Esophagus muscularis mucosa (tissue), 4 donors: ENCODE measurements at places on chromosomes 4 and X.

DNA sequence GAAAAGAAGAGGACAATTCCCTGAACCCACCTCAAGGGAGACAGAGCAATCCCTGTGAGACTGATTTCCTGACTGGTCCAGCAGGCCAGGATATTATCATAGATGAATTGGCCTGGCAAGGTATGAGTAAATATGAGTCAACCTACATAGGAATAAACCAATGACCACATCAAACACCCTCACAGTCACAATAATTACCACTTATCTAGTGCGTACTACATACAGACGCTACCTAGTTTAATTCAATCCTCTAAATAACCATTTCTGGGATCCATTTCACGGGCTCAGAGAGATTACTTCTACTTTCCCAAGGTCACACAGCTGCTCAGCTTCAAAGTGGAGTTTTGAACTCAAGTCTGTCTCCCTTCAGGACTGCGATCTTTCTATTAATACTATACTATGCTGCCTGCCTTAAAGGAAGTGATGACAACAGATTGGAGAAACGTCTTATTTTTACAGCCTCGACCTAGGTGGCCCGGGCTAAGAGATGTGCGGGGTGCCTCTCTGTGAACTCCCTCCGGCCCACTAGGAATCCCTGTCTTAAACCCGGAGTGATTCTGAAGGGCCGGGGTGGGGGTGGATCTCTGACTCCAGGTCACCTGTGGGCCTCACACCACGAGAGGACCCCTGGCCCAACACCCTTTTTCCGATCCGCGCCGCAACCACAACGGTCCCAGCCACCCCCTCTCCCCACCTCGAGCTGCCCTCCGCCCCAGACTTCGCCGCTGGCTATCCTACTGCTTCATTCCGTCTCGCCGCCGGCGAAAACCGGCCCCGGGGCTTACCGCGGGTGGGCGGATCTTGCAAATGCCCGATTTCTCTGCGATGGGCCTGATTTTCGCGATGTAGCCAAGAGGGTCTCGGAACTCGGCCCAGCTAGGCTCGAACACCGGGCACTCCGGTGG is 800 bp downstream of the KDM5C start:
- peak overlapping the region; percentile 76 for H3K4me3 ChIP-seq
- DNase-seq, result no peak
- peaks cover 34% of the 10 kb centered on the region for H3K4me1 ChIP-seq

- H3K4me3 ChIP-seq, result no peak overlapping the region
- H3K27ac ChIP-seq, result no peak overlapping the region
- no peaks in the 10 kb centered on the region for H3K27me3 ChIP-seq
- no peak for DNase-seq
- no peaks in the 10 kb centered on the region for H3K36me3 ChIP-seq
- H3K4me1 ChIP-seq, result peaks cover 2% of the 10 kb centered on the region
Observed at GRCh38 chr4:83964996-83965541, 429.2 kb downstream of the GPAT3 start.

- no peaks in the 10 kb centered on the region for H3K4me1 ChIP-seq
- H3K27ac ChIP-seq, result no peak overlapping the region
- no peak overlapping the region for H3K4me3 ChIP-seq
- DNase-seq, result no peak
- H3K27me3 ChIP-seq, result no peaks in the 10 kb centered on the region
Observed at GRCh38 chrX:135393051-135393450, 28.7 kb upstream of the SMIM10L2A start.

DNA sequence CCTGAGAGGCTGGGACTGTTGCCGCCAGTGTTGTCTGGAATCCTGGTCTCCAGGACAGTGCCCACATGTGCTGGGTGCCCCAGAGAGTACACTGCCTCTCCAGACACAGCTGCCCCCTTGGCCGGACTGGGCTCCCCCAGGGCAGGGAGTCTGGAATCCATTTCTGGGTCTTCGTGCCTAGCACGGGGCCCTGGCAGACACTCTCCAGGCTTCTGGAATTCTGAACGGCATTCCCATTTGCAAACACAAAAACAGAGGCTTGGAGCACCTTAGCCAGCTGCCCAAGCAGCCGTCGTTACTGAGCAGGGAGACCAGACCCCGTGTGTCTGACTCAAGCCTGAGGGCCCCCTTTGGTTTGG is 20.8 kb downstream of the HMX1 start:
- H3K27me3 ChIP-seq, result peaks cover 96% of the 10 kb centered on the region
- no peak overlapping the region for H3K4me3 ChIP-seq
- no peaks in the 10 kb centered on the region for H3K36me3 ChIP-seq
- no peak overlapping the region for H3K27ac ChIP-seq
- H3K4me1 ChIP-seq, result peaks cover 6% of the 10 kb centered on the region
- no peak for DNase-seq
